ENCODE measurements at places on chromosomes 1 and 21.
A peak's percentile ranks its signal among the peaks of the same experiment; 100 is the strongest.

DNA sequence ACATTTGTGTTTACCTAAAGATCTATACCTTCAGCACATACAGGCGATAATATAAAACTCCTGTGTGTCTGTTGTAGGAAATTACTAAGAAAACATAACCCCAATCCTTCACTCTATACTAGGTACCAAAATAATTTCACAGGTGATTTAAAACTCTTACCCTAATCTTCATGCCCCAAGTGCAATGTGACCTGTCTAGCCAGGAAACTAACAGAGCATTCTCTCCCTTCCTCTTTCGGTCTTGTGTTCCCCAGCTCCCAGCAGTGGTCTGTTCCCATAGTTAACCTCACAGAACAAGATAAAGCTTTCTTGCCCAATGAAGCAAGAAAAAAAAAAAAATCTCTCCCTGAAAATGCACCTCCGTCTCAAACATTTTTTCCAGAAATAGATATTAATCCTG, 493.5 kb downstream of the DPYD start:
- H3K27ac ChIP-seq, result no peak overlapping the region
- H3K27me3 ChIP-seq, result no peaks in the 10 kb centered on the region
- no peaks in the 10 kb centered on the region for H3K36me3 ChIP-seq
- no peak for DNase-seq
- H3K4me1 ChIP-seq, result no peaks in the 10 kb centered on the region

DNA sequence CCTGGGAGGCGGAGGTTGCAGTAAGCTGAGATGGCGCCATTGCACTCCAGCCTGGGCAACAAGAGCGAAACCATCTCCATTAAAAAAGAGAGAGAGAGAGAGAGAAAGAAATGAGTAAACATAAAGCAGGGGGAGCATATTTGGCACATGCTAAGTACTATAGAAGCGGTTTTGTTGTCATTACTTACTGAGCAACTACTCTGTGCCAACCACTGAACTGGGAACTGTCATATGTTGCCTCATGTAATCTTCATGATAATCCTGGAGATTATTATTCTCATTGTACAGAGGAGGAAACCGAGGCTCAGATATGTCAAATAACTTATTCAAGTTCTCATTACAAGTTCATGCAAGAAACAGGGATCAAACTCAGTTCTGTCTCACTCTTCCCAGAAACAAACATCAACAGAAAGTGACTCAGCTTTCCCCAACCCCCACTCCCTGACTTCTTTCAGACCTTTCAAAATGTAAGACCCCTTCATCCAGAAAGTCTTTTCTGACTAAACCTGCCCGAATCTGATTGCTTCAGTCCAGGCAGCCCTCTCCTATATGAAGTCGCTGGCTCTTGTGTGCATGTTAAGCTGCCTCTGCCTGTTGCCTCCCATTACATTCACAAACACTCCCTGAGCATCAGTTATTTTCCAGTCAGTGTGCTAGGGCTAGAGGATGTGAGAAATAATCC, 23.5 kb downstream of the LAMB3 start:
- no peak overlapping the region for H3K27ac ChIP-seq
- no peak for DNase-seq
- H3K4me3 ChIP-seq, result no peak overlapping the region
- no peaks in the 10 kb centered on the region for H3K4me1 ChIP-seq
- no peaks in the 10 kb centered on the region for H3K27me3 ChIP-seq

DNA sequence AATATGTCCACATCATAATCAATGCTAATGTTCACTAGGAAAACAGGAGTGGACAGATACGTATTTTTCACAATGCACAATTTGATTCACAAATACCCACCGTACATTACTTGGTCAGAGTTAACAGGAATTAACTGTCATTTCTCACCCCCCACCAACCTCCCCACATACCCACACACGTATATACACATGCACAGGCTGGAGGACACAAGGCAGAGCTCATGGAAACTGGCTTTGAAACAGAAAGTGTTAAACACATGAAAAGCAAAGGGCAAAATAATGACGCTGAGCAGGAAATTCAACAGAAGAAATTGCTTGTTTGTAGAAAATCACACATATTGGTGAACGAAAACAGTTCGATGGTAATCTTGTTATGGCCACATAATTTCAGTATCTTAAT, 188.4 kb upstream of the DMRTA2 start:
- H3K27me3 ChIP-seq, result no peaks in the 10 kb centered on the region
- peaks cover 4% of the 10 kb centered on the region for H3K36me3 ChIP-seq
- DNase-seq, result no peak

GRCh38 chr1:64745181-64745985, 508 bp downstream of the RAVER2 start:
- no peaks in the 10 kb centered on the region for H3K36me3 ChIP-seq
- H3K4me3 ChIP-seq, result peak overlapping the region; percentile 63
- H3K27ac ChIP-seq, result peak overlapping the region; percentile 46
- H3K4me1 ChIP-seq, result peaks cover 16% of the 10 kb centered on the region
- H3K27me3 ChIP-seq, result peaks cover 29% of the 10 kb centered on the region
- DNase-seq, result no peak

DNA sequence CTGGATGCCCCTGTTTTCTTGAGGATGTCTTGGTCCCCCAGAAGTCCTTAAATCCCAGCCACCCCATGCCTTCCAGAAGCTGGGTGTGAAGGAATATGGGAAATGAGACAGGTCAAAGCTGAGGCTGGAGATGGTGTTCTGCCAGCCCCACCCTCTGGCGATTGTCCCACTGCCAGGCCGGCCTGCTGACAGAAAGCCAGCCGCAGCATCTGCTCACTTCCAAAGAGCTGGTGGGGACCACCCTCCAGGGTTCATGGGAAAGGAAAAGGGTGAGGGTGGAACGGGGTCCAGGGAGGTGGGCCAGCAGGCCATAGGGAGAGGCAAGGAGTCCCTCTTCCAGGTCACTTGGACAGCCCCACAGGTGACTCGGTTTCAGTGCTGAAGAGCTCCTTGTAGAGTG, 1.9 kb upstream of the LINGO4 start:
- peaks cover 19% of the 10 kb centered on the region for H3K27me3 ChIP-seq
- H3K36me3 ChIP-seq, result no peaks in the 10 kb centered on the region
- H3K4me1 ChIP-seq, result no peaks in the 10 kb centered on the region

- no peak overlapping the region for H3K27ac ChIP-seq
- H3K4me1 ChIP-seq, result no peaks in the 10 kb centered on the region
- H3K36me3 ChIP-seq, result no peaks in the 10 kb centered on the region
These were observed 88.0 kb upstream of the PLXNA2 start for GRCh38 chr1:208332036-208332773.

DNA sequence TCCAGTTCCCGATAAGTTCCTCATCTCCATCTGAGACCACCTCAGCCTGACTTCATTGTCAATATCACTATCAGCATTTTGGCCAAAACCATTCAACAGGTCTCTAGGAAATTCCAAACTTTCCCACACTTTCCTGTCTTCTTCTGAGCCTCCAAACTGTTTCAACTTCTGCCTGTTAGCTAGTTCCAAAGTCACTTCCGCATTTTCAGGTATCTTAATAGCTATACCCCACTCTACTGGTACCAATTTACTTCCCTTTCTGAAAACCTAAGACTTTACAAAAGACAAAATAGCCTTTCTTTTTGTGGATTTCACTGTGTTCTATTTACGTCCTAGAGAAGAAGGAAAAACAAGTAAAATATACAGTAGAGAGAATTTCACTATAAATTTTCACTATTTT, 147.0 kb upstream of the FMN2 start:
- no peaks in the 10 kb centered on the region for H3K36me3 ChIP-seq
- no peaks in the 10 kb centered on the region for H3K27me3 ChIP-seq
- no peaks in the 10 kb centered on the region for H3K4me1 ChIP-seq
- no peak overlapping the region for H3K4me3 ChIP-seq
